ENCODE measurements at places on chromosomes 5 and 9. TPM values are rescaled to one million over a fixed set of nuclear protein-coding genes. Genes with fewer than 3 reads are reported as not detected.

GRCh38 chr5:51389288-51389576 is 6.0 kb downstream of the ISL1 start:
- H3K4me1 ChIP-seq = no peaks in the 10 kb centered on the region
- H3K27me3 ChIP-seq = peaks cover 24% of the 10 kb centered on the region
- no peak for DNase-seq

- no peaks in the 10 kb centered on the region for H3K27me3 ChIP-seq
- H3K4me3 ChIP-seq = no peak overlapping the region
- peaks cover 18% of the 10 kb centered on the region for H3K36me3 ChIP-seq
These were observed 17.2 kb downstream of the STARD4 start for GRCh38 chr5:111495159-111495558.

DNA sequence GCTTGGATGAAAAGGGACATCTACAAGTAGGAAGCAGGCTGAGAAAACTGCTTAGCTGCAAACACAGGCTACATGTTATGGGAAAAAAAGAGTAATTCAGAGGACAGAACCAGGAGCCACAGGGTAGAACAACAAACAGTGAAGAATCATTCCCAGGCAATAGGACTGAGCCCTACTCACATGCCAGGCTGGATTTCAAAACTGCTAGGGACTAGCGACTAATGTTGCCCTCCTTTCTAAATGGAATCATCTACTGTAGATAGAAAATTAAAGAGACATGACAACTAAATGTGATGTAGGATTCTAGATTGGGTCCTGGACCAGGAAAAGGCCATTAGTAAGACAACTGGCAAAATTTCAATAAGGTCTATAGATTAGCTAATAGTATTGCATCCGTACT is 15.3 kb downstream of the NRG2 start:
- H3K4me1 ChIP-seq = no peaks in the 10 kb centered on the region
- H3K36me3 ChIP-seq = no peaks in the 10 kb centered on the region
- H3K4me3 ChIP-seq = no peak overlapping the region
- DNase-seq = no peak
- peaks cover 23% of the 10 kb centered on the region for H3K27me3 ChIP-seq
- H3K27ac ChIP-seq = no peak overlapping the region

ALDH1A1 gene
- total RNA-seq = 1.0 TPM

- no peaks in the 10 kb centered on the region for H3K36me3 ChIP-seq
- no peak overlapping the region for H3K27ac ChIP-seq
- H3K27me3 ChIP-seq = peaks cover 13% of the 10 kb centered on the region
These were observed 42.2 kb upstream of the PDE8B start for GRCh38 chr5:77168161-77168878.

TOR4A gene
- total RNA-seq = 6.1 TPM

- no peak overlapping the region for H3K27ac ChIP-seq
- DNase-seq = no peak
- H3K4me3 ChIP-seq = no peak overlapping the region
- H3K4me1 ChIP-seq = peaks cover 19% of the 10 kb centered on the region
These were observed 3.5 kb downstream of the SPOUT1 start for GRCh38 chr9:128825923-128826700.

DNA sequence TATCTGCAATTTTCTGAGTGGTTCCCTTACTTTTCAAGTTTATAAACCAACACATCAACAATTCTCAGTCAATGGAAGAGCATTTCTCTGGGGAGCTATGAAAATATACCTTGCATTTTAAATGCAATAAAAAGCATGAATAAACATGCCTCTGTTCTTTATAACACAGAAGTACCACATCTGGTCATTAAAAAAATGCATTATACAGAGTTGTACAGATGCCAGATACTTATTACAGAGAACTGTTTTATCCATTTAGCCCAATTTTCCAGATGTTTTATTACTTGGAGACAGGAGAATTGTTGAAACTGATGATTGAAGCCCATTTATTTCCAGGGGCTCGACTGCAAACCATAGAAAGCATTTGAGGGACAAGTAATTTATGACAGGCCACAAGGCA is 19.2 kb upstream of the HEXB start:
- peaks cover 11% of the 10 kb centered on the region for H3K27me3 ChIP-seq
- H3K4me3 ChIP-seq = no peak overlapping the region
- H3K4me1 ChIP-seq = no peaks in the 10 kb centered on the region
- H3K27ac ChIP-seq = no peak overlapping the region
- DNase-seq = no peak

GRCh38 chr9:81292056-81292805 is 397.1 kb downstream of the TLE1 start:
- H3K27ac ChIP-seq = no peak overlapping the region
- DNase-seq = no peak
- no peak overlapping the region for H3K4me3 ChIP-seq

CTXN3 gene
- not detected for total RNA-seq

DNA sequence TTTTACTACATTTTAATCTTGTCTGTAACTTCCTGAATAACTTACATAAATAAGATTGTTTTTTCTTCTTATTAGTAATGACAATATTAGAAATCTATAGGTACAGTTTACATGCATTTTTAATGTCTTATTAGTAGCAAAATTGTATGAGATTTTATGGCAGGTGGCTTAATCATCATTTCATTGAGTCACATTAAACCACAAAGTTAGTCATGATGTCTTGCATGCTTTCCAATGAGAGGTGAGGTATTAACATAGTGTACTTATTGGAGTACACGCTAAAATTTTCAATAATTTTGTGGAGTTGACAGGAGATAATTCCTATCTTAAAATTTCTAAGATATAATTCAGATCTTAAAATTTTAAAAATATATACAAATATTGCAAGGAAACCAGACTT is 989.6 kb upstream of the ARRDC3 start:
- H3K4me3 ChIP-seq = no peak overlapping the region
- no peaks in the 10 kb centered on the region for H3K27me3 ChIP-seq
- H3K4me1 ChIP-seq = no peaks in the 10 kb centered on the region
- no peaks in the 10 kb centered on the region for H3K36me3 ChIP-seq
- no peak for DNase-seq

SNCB gene
- not detected for total RNA-seq

DNA sequence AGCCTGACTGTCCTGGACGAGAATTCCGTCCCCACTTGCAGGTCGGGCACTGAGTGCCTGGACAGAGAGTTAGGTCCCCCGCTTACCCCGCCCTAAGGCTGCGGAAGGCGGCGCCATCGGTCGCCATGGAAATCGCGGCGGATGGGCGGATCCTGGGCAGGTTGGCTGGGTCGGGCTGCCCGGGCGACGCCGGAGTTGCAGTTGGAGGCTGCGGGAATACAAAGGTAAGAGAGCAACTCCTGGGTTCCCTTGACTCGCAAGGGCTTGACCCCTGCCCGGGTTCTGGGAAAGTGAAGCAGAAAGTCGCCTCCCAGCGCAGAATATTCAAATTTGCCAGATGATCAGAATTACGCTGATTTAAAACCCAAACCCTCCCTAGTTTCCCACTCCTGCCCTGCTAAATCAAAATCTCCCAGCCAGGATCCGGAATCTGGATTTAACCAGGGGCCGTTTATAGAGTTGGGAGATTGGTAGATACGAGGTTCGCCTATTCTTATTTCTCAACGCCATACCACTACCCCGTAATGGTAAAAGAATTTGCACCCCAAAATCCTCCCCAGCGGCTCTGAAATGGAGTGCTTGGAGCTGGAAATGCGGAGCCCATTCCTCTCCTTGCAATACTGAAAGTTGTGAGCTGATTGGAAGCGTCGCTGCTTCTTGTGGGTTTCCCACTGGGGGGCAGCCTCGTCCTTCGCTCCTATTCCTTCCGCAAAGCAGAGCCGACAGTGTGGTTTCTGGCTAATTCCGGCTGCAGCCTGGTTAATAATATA is 156.4 kb upstream of the RASEF start:
- DNase-seq = peak; percentile 5
- no peaks in the 10 kb centered on the region for H3K36me3 ChIP-seq
- peaks cover 3% of the 10 kb centered on the region for H3K4me1 ChIP-seq
